Stimulated activated CD4-positive, alpha-beta T cell treated with anti-CD3 and anti-CD28 coated beads, Interleukin-4, amount 100 ng/mL, for 4 hours (primary cell): ENCODE measurements at places on chromosomes 4 and X.

- no peak for DNase-seq
Measured at GRCh38 chr4:158681629-158682028, 9.5 kb downstream of the ETFDH start.

DNA sequence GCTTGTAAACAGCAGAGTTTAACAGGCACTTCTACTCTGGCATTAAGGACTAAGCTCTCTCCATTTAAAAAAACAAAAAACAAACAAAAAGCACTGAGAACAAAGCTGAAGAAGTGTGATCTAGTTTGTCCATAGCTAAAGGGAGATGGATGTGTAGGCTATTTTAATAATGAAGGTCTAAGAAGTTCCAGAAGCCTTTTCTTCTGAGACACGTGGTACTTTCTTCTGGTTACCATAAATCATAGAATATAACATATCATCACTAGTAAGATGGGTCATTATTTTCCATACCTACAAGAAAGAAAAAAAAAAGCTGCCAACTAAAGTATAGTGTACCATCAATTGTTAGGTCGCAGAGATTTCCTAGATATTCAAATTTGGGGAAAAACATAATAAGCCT is 722 bp upstream of the NBDY start:
- no peak for DNase-seq

- no peak for DNase-seq
Measured at GRCh38 chrX:44931441-44931973, 58.5 kb downstream of the KDM6A start.

DNA sequence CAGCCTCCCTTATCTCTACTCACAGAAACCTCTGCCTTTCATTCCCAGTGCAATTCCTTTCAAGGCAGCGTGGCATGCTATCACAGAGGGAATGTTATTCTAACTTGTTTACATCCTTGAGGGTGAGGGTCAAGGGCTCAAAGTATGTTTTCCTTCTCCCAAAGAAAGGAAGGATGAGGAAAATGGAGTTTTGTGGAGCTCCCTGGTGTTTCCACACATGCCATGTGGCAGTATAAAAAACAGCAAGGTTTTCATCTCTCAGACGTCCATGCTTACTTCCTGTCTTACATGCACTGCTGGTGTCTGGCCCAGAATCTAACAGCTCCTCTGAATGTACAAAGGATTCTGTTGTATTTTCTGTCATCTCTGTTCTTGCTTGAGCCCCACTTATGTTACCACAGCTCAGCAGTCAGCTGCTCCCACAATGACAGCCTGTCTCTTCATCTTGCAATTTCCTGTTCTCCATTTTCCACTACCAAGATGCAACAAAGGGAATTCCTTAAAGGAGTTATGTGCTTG is 128.0 kb downstream of the SNCA start:
- DNase-seq: no peak

DNA sequence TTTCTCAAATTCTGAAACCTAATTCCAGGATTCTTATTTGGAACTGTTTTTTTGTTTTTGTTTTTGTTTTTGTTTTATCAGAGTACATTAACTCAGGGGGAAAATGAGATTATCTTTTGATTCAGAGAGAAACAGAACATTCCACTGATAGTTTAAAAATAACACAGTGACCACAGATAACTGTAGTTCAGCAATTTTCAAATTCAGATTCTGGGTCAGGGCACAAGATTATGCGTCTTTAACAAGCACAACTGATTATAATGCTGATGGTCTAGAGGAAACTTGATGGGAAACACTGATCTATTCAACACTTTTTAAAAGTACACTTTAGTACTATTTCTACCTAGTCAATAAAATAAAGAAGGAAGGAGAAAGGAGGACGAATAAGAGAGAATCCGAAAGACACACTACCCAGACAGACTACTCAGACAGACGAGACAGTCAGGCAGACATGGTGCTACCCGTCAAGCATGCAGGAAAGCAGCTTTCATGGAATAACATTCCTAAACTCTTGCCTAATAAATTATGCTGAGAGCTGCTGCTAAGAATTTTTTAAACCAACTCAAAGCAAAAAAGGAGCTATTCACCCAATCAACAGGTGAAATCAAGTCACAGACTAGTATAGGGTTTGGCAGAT is 59.0 kb downstream of the APBB2 start:
- no peak for DNase-seq

- DNase-seq: no peak
Measured at GRCh38 chr4:88148560-88148959, 9.9 kb downstream of the ABCG2 start.

GRCh38 chr4:51853027-51853682 is 10.2 kb downstream of the DCUN1D4 start:
- DNase-seq: no peak

DNA sequence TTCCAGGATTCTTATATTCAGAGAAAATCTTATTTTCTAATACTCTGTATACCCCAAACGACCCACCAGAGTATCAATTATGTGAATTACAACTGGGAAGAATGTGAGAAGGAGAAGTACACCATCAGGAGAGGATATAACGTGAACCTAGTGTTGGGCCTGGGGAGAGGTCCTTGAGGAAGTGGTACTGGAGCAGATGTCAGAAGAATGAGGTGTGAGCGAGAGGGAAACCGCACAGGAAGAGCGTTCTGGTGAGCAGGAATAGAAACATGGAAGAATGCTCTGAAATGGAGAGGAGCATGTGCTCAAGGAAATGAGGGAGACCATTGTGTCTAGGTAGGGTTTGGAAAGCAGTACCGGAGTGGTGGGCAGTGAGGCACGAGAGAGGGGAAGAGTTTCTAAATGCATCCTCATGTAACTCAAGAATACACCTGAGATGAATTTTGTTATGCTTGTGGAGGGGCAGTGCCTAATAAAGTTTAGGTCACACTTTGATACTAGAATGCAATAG is 151.6 kb downstream of the GRID2 start:
- no peak for DNase-seq

GRCh38 chr4:12538162-12538561 is 946.0 kb downstream of the RAB28 start:
- DNase-seq: no peak

DNA sequence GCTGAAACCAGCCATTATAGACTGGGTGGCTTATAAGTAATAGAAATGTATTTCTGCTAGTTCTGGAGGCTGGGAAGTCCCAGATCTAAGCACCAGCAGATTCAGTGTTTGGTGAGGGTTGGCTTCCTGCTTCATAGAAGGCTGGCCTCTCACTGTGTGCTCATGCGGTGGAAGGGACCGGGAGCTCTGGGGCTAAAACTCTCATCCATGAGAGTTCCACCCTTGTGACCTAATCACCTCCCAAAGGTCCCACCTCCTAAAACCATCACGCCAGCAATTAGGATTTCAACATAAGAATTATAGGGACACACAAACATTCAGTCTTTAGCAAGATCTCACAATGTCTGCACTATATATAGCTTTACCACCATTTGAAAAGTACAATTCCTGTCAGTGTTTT is 215.2 kb downstream of the CBR4 start:
- DNase-seq: no peak

- no peak for DNase-seq
Measured at GRCh38 chr4:183171484-183172267, 72.6 kb downstream of the WWC2 start.

DNA sequence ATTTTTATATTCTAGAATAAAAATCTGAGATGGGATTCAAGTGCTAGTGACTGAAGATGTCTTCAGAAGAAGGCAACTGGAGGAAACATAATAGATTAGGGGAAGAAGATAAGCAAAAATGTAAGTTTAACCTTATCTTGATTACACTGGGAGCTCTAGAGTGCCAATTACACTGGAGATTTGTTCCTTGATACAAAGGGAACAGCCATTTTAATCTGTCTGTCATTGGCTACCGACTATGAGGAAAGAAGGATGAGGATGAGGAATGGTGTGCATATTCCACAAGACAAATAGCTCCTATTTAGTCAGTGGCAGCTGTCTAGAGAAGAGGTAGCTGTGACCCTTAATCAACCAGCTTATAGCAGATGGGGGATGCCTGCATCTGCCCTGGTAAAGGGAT is 1034.5 kb upstream of the IGFBP7 start:
- no peak for DNase-seq

GRCh38 chr4:72323227-72323626 is 245.8 kb downstream of the ADAMTS3 start:
- DNase-seq: no peak

DNA sequence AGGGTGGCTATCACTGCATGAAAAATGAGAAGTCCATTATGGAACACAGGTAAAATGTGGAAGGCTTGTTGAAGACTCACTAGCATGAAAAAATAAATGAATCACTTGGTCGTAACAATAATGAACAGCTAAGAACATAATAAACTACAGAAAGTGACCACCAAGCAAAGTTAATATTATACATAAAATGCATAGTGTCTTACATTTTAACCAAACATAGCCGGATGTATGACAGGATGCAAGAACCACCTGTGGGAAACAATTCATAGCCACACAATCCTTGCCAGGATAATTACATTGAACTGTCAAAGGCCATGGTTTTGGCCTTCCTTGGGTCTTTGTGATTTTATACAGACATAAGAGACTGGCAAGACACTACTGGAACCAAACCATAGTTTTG is 81.9 kb upstream of the ATXN3L start:
- DNase-seq: no peak

DNA sequence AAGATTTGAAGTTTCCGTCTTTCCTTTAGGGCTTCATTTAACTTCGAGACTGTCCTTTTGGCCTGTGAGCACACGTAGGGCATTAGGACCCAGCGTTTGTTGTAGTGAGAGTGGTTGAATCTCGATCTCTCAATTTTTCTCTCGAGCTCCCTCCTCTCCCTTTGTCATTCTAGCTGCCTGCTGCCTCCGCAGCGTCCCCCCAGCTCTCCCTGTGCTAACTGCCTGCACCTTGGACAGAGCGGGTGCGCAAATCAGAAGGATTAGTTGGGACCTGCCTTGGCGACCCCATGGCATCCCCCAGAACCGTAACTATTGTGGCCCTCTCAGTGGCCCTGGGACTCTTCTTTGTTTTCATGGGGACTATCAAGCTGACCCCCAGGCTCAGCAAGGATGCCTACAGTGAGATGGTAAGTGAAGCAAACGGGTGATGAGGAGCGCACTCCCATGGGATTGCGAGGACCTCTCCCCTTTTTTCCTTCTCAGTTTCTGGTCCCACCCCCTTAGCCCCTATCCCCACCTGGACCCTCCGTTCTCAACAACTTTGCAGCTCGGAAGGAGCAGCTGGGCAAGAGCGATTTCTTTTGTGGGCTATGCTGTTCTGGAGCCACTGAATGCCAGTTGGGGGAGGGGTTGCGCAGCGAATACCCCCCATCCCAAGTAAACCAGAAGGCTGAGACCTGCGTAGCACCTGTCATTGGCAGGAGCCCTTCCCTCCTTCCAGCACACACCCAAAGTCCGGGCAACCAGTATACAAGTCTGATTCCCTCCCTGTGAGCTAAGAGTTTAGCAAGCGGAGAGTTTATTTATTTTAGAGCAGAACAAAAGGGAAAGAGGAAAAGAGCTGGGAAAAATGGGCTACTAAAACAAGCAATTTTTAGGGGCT is at the start of gene TMEM35A:
TMEM35A (plus strand) TSS at position 164 of the 883 bp plus-strand sequence; CDS start at position 288, 124 bp downstream.
- DNase-seq: no peak

GRCh38 chr4:16437836-16438235 is 211.6 kb upstream of the TAPT1 start:
- no peak for DNase-seq

GRCh38 chr4:159435561-159436023 is 332.7 kb downstream of the RAPGEF2 start:
- DNase-seq: no peak

DNA sequence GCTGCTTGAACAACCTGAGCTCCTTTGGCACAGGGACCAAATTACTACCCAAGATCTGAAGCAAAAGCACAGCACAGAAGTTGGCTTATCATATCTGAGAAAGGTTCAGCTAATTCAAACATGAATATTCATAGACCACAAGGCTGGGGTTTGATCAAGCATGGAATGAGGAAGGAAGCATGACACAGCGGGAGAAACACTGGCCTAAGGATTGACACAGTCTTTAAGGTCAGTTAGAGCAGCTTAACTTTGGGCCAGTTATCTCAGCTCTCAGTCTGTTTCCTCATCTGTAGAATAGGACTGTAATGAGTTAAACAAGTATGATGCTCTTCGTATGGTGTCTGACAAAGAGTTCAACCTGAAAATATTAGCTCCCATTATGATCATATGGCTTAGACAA is 88.5 kb upstream of the CBR4 start:
- DNase-seq: no peak

- no peak for DNase-seq
Measured at GRCh38 chr4:87299898-87300297, 22.8 kb downstream of the HSD17B13 start.

GRCh38 chr4:87232216-87232615 is 11.8 kb upstream of the KLHL8 start:
- no peak for DNase-seq

DNA sequence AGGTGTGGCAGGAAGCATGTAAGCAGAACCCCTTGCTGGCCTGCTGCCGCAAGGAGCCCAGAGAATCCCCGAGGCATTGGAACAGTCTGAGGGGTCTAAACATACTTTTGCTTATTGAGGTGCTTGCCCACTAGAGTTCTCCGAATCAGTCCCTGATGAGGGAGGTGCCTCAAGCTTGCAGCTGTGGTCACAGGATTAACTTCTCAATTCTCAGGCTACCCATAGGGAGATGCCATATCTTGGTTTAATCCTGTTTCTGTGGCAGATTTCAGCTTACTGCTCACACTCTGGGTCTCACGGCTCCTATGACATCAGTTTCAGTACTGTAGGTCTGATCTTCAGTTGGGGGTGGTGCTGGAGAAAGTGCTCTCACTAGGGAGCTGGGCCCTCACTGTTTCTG is 39.9 kb downstream of the CCNG2 start:
- no peak for DNase-seq

DNA sequence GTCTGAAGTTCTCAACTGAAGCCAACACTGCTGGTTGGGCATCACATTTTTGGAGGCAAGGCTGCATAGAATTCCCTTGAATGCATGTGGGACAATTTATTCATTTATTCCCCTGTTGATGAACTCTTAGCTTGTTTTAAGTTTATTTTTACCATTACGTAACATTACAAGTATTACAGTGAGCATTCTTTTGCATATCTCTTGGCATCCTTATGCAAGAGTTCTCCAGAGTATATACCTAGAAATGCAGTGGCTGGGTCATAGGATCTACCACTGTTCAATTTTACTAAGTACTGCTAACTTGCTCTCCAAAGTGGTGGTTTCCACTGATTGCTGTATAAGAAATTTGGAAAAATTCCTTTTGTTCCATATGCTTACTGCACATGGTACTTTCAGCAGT is 66.5 kb downstream of the UCHL1 start:
- DNase-seq: no peak

DNA sequence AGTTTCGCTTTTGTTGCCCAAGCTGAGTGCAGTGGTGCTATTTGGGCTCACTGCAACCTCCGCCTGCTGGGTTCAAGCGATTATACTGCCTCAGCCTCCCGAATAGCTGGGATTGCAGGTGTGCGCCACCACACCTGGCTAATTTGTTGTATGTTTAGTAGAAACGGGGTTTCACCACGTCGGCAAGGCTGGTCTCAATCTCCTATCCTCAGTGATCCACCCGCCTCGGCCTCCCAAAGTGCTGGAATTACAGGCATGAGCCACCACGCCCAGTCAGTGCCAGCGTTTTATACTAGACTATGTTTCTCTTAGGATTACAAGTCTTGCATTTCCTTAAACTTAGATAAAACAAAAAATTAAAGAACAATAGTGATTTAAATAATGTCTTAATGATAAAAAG is 13.0 kb downstream of the KLF3 start:
- DNase-seq: no peak
